ENCODE measurements at places on chromosomes 12 and 14.
A peak's percentile ranks its signal among the peaks of the same experiment; 100 is the strongest.

DNA sequence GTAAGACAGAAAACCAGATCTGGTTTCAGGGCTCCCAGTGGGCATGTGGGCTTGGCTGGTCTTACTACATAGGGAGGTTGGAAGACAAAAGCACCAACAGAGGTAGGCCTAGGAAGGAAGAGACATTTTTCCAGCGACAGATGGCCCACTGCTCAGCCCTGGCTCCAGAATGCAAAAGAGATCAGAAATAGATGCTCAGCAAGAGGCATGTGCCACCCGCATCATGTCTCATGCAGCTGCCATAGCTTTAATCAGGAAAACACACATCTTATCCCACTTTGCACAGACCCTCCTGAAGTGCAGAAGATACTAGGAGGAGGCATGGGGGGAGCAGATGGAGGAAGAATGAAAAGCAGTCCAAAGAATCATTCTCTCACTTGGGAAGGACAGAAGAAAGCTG is 25.3 kb downstream of the VASH1 start:
- no peaks in the 10 kb centered on the region for H3K27me3 ChIP-seq
- no peak overlapping the region for H3K27ac ChIP-seq
- no peak for DNase-seq
- no peak overlapping the region for H3K4me3 ChIP-seq
- H3K36me3 ChIP-seq, result no peaks in the 10 kb centered on the region
- H3K4me1 ChIP-seq, result 0 out of 2 replicates have a peak, but pooled peaks cover 3% of the 10 kb centered on the region

DNA sequence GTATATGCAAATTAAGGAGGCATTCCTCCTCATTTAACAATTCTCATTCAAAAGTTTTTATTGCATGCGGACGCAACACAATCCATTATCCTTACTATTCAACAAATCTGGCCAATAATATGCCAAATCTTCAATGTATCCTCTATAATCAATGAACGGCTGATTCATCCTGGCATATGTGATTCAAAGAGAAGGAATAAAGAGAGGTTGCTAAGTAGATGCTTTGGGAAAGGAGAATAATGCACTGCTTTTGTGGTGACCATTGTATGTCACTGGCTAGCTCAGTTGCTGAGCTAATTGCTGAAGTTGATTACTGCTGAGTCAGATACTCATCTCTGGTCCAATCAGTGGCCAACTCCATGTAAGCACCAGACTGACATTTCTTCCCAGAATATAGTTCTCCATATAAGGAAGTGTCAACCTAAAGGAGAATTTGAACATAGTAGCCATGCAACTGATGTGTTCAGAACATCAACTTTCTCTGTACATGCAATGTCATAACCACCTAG is 148.0 kb downstream of the PDZRN4 start:
- H3K27ac ChIP-seq, result no peak overlapping the region
- H3K36me3 ChIP-seq, result no peaks in the 10 kb centered on the region
- H3K4me3 ChIP-seq, result no peak overlapping the region

GRCh38 chr14:30223966-30224365 is 296.3 kb upstream of the PRKD1 start:
- peak overlapping the region; percentile 58 for H3K27ac ChIP-seq
- H3K4me3 ChIP-seq, result no peak overlapping the region
- DNase-seq, result no peak
- no peaks in the 10 kb centered on the region for H3K27me3 ChIP-seq

DNA sequence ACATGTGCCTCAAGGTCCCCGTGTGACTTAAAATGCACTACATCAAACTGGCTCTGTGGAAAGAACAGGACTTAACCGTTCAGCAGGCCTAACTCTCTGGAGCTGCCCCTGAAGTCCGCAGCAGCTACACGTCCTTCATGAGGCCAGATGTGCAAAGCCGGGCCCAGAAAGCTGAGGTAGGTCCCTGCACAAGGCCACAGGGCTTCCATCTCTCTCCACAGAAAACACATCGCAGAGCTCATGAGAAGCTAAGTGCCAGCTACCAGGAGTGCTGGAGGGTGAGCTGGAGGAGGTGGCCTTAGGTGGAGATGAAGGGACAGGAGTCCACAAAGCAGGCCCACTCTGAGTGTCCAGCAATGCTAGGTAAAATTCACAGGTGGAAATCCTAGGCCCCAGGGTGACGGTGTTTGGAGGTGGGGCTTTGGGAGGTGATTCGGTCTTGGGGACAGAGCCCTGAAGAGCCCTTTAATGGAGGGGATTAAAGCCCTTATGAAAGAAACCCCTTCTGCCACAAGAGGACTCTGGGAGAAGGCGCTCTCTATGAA is 52.4 kb downstream of the VCPKMT start:
- H3K27me3 ChIP-seq, result no peaks in the 10 kb centered on the region
- H3K27ac ChIP-seq, result no peak overlapping the region
- peaks cover 5% of the 10 kb centered on the region for H3K36me3 ChIP-seq
- no peak for DNase-seq
- no peak overlapping the region for H3K4me3 ChIP-seq

DNA sequence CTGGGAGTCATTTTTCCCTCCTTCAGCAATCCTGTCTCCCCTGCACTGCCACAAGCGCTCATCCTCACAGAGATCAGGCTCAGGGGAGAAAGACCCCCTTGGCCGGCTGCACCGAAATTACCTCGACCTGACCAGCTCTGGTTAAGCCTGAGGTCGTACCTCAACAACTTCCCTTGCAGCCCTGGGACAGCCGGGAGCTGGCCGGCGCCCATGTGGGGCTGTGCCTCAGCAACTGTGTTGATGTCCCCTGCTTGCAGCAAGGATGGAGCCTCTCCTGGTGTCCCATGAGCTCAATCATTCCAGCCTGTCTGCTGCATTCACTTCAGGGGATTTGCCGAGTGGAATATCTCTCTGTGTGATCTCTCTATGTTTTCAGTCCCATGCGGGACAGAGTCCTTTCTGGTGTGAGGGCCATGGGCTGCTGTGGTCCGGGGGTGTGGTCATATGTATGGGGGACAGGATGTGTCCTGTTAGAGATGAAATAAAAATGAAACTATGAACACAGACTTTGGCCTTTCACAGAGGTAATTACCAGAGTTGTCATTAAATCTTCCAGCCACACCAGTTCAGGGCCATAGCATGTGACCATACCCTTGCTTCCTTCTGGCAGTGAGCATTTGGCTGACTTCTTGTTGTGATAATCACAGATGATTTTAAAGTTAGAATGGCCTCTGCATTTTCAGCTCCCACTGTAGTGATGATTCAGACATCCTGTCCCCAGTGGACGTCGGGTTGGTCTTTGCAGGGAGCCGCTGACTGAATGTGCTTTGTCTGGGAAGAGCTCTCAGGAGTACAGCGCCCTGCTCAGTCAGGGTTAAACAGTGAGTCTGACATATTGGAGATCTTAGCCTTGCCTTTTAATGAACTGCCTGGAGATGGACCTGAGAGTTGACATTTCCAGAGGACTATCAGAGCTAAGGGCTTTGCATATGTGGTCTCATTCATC is 405.9 kb downstream of the AACS start:
- DNase-seq, result no peak
- no peak overlapping the region for H3K4me3 ChIP-seq
- H3K36me3 ChIP-seq, result peaks cover 10% of the 10 kb centered on the region
- H3K4me1 ChIP-seq, result no peaks in the 10 kb centered on the region
- no peaks in the 10 kb centered on the region for H3K27me3 ChIP-seq

Data from HFFc6 (cell line).